NCI-H524 (cell line): ENCODE measurements at places on chromosomes 4 and X.
A peak's percentile ranks its signal among the peaks of the same experiment; 100 is the strongest.

- no peak for DNase-seq
Observed at GRCh38 chrX:15401378-15401777, 17.2 kb upstream of the VEGFD start.

DNA sequence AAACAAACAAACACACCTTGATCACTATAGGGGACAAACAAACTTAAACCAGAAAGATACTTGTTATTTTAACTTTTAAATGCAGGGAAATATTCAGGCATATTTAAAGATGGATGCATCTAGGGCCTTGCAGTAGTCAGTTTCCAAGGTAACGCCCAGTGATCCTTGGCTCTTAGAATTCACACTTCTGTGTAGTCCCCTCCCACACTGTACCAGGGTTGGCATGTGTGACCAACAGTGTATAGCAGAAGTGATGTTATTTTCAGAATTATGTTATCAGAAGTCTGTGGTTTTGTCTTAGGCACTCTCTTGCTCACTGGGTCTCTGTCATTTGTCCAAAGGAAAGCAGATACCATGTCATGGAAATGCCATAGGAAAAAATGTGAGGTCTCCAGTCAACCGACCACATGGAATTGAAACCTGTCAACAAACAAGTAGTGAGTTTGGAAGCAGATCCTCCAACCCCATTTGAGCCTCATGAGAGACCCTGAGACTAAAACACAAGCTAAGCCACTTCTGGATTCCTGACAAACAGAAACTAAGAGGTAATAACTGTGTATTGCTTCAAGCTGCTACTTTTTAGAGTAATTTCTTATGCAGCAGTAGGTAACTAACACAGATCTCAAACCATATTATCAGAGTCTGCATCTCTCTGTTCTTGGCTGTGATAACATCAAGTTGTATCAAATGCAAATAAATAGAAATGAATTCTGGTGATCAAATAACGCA is 670.3 kb downstream of the KCTD8 start:
- DNase-seq = no peak

GRCh38 chrX:84933956-84934556 is 69.6 kb upstream of the APOOL start:
- no peak for DNase-seq

- no peak for DNase-seq
Observed at GRCh38 chr4:40402556-40402955, 67.4 kb downstream of the CHRNA9 start.

DNA sequence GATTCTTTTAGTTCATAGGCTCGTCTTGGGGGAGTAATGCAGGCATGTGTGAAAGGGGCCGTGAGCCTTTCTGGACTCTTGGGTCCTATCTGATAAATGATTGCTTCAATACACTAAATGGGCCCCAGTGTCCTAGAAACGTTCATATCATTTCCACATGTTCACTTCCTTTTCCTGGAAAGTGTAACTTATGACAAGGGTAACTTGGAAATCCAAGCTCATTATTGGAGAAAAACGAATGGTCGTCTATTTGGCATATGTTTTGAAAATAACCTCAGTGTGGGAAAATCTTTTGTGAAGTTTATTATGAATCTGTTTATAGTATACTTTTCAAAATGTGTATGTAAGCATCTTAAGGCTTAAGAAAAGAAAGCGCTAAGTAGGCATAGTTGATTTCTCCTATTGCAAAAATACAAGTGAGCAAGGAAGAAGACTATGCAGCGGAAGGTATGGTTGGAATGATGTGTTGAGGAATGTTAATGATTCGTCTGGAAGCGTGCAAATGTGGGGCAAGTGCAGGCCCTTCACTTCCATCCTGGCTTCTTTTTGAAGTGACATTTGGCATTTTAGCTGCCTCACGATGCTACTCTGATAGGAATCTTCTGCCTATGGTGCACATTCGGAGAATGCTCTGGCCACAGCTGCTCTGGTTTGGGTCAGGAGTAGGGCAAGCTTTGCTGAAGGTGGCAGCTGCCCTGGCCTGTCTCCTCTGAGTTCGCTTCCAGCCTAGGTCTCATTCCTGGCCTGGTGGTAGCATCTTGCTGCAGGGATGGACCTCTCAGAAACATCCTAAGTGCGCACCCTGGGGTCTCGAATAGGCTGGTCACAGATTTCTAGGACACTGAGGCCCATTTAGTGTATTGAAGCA is 49.5 kb upstream of the STOX2 start:
- DNase-seq = no peak

GRCh38 chr4:36337665-36338185 is 56.3 kb downstream of the DTHD1 start:
- no peak for DNase-seq

DNA sequence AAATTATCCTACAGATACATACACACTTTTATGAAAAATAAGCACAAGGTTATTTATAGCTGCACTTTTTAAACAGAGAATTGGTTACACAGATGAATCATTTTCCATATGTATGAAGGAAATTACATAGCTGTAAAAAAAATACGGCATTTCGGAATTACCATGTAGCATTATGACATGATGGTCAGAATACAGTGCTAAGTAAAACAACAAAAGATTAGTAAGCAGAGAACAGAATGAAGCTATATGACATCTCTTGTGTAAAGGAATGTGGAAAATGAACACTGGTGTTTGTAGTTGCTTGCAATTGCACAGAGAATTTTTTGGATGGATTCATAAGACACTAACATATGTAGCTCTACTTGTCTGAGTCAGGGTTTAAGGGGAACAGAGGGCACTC is 1222.0 kb upstream of the PRKX start:
- DNase-seq = no peak

GRCh38 chr4:152735396-152735859 is 44.1 kb downstream of the TIGD4 start:
- peak; percentile 36 for DNase-seq

- DNase-seq = no peak
Observed at GRCh38 chr4:43853565-43854264, 594.9 kb downstream of the KCTD8 start.

- peak; percentile 25 for DNase-seq
Observed at GRCh38 chr4:97987019-97987648, 156.1 kb downstream of the STPG2 start.

DNA sequence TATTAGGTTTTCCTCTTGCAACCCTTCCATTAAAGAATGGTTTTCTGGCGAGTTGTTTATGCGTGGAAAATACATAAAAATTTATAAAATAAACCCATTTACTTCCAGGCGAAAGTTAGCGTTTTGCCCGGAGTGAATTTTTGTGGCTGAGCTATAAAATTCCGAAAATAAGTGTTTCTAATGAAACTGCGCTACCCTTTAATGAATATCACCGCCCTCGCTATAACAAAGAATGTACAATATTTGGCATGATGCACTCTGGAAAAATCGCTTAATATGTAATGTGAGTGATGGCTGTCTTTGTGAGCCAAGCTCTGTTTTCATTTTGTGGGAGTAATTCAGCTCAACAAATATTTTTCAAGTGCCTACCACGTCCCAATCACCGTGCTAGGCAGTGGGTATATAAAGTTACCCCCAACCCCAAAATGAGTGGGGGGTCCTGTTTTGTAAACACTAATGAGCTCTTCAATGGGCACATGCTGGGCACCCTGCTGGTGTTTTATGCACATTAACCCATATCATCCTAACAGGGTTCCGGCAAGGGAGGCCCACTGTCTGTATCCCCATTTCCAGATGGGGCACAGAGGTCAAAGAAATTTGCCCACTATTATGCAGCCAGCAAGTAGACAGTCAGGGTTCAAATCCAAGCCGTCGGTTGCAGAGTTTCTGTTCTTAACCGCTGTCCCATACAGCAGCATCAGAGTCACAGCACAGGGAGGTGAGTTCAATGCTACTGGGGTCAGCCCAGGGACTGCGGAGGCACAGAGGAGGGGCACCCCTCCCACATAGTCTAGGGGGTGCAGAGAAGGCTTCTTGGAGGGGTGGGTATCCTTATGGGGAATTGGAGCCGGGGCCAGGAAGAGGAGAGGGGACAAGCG is 65.7 kb upstream of the STX18 start:
- no peak for DNase-seq

DNA sequence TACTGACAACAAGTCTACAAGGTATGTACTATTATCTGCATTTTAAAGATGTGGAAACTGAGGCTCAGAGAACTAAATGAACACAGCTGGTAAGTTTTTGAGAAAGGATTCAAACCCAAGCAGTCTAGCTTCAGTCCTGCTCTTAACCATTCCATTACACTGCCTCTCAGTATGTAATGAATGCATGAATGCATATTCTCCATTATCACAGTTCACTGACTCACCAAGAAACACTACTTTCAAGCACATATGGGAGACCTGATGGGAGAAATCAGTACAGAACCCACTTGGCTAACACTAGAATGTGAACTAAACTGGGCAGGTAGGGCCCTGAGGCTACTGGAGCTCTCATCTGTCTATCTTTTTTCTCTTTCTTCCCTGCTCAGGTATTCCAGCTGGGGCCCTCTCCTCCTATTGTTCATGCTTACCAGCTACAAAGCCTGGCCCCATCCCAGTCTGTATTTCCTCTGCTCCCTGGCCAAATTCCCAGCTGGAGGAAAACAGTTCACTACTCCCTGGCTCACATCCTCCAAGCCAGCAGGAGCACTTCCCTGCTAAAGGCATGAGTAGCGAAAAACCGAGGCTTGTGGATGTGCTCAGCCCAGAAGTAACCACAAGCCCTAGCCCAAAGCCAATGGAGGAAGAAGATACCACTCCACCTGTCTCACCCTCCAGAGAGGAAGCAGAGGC is 178.2 kb upstream of the ARHGEF9 start:
- DNase-seq = no peak

GRCh38 chrX:53882331-53882730 is 161.9 kb downstream of the PHF8 start:
- no peak for DNase-seq

DNA sequence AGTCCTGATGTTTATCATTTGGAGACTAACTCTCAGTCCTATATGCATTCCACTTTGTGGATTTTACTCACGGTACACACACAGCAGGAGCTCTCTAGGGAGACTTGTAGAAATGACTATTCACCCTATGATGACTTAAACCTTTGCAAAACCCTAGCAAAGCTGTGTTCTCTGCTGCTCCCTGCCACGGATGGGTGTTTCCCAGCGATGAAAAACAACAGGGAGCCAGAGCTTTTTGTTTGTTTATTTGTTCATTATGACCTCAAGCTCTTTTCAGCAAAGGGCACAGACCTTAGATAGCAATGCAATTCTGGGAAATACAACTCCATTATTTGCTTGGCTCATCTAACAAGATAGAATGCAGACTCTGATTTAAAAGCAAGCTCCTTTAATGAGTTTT is 156.6 kb downstream of the GRIA3 start:
- DNase-seq = no peak

DNA sequence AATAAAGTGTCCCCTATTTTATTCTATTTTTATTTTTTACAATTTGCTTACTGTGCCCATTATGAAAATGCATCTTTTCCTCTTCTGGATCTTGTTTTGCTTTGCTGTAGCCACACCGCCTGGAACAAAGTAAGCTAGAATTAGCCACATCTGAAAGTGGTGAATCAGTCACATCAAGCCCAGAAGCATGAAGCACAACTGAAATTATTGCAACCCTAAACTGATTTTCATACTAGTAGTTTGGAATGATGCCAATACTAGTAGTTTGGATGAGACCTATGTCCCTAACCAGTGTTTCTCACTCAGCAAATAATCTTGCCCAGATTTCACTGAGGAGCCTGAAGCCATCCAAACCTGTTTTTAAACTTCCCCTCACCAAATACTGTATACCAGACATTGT is 303.0 kb downstream of the EPHA5 start:
- no peak for DNase-seq

- DNase-seq = no peak
Observed at GRCh38 chr4:142845293-142846107, 601 bp downstream of the INPP4B start.

DNA sequence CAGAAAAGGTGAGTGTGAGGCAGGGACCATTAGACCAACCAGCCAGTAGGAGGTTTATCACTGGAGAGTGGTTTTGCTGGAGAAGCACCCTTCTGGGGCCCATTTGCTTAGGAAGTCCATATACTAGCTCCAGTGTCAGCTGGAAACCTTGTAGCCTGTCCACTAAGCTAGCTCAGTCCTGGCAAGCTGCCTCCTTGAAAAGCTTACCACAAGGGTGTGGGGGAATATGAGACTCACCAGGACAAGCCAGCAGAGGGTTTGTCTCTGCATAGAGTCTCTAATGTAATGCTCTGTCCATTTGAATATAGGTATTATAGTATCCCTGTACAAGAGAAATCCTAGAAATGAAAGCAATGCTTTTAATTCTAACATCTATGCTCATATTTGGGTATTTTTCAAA is 86.3 kb downstream of the FBXL5 start:
- no peak for DNase-seq

- DNase-seq = no peak
Observed at GRCh38 chr4:138865765-138866164, 149.8 kb upstream of the NOCT start.

GRCh38 chr4:93437991-93438390 is 390.6 kb upstream of the ATOH1 start:
- no peak for DNase-seq

DNA sequence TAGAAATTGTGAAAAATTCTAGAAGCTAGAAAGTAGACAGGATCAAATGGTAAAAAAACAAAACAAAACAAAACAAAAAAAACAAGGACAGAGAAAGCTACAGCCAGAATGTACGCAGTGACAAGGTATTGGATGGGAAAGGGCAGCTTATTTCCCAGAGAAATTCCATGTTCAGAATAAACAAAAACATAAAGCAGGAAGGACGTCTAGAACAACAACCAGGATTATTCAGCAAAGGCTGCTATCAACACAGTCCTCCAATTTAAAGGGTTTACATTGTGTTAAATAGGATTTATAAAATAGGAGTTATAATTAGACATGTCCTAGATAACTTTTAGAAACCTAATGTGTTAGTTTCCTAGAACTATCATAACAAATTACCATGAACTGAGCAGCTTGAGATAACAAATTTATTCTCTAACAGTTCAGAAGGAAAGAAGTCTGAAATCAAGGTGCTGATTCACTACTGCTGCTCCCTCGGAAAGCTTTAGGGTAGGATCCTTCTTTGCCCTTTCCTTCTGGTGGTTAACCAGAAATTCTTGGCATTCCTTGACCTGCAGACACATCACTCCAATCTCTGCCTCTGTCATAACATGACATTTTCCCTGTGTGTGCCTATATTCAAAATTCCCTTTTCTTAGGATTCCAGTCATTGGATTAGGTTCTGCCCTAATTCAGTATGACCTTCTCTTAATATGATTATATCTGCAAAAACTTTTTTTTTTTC is 175.6 kb downstream of the SNCA start:
- DNase-seq = no peak

DNA sequence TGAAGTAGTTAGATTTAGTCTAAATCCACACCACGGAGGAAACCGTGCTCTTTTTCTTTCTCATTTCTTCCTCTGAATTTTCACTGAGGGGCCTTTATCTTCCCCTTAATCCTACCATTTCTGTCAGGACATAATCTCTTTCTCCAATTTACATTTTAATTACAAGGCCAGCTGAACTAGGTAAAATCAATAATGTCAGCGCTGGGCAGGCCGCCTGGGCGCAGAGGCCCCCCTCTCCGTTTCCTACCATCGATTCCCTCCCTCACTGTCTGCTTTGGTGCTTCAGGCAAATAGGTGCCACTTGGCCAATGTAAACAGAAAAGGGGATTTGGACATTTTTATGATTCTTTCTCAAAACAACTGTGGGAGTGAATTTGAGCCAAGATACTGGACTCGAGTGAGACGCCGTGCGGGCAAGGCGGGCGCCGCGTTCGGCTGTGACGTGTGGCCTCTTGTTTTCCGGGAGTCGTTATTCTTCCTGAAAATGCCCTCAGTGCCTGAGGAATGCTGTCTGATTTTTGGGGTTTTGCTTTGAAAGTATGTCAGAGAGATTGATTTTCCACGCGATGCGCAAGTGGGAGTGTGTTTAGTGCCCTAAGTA is 22.6 kb downstream of the UVSSA start:
- DNase-seq = no peak
